Epithelial cell of proximal tubule (primary cell): ENCODE measurements at places on chromosomes 3 and 15.

DNA sequence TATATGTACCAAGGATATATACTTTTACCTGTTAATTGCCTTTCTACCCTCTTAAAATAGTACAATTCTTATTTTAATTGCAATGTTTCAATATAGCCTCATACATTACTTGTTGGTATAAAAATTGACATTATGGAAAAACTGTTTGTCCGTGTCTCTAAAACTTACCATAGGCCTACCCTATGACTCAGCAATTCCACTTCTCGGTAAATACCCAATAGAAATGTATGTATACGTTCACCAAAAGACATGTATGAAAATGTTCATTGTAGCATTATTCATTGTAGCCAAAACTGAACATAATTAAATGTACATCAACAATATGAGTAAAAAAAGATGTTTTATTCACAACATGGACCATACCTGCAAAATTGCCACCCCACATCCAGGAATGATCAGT, 679.2 kb upstream of the UBE2E2 start:
- DNase-seq: no peak

DNA sequence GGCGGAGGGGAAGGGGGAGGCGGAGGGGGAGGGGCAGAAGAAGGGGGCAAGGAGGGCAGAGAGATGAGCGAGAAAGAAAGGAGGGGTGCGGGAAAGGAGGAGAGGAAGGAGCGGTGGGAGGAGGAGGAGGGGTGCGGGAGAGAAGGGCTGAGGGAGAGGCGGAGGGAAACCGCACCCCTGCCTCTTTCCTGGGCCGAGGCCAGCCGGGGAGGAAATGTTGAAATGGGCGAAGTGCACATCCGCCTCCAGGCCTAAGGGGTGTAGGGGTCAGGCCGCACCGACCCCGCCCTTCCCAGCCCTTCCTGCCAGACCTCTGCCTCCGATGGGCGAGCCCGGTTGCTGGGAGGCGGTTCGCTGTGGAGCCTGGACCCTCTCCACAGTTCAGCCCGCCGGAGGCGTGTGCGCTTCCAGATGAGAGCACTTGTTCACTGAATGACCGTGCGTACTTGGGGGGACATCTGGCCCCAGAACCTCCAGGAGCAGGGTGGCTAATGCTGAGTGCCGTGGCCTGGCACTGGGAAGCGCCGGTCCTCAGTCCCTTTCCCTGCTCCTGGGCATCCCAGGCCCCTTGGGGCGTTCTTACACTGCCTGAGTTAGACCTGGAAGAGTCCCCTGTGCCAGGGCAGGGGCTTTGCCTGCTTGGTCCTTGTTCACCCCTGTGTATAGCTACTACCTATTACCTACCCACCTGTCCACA, 110.3 kb upstream of the KLF13 start:
- peak; percentile 4 for DNase-seq

DNA sequence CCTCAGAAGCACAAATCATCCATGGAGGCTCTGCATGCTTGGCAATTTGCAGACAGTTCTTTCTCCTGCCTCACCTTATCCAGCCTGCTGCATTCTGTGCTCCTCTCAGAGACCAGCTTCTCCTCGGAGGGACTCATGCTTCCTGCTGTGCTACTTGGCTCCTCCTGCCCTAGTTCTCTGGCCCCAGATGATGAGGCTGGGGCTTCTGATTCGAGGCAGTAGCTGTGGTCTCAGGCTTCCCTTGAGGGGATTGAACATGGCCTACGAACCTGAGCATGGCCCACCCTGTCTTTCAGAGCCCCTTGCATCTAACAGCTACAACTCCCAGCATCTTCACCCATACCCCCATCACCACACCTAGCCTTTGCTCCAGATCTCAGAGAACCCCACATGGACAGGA, 6.7 kb downstream of the VIPR1 start:
- DNase-seq: no peak

- no peak for DNase-seq
These were observed 43.3 kb downstream of the RBMS3 start for GRCh38 chr3:29324180-29324651.

DNA sequence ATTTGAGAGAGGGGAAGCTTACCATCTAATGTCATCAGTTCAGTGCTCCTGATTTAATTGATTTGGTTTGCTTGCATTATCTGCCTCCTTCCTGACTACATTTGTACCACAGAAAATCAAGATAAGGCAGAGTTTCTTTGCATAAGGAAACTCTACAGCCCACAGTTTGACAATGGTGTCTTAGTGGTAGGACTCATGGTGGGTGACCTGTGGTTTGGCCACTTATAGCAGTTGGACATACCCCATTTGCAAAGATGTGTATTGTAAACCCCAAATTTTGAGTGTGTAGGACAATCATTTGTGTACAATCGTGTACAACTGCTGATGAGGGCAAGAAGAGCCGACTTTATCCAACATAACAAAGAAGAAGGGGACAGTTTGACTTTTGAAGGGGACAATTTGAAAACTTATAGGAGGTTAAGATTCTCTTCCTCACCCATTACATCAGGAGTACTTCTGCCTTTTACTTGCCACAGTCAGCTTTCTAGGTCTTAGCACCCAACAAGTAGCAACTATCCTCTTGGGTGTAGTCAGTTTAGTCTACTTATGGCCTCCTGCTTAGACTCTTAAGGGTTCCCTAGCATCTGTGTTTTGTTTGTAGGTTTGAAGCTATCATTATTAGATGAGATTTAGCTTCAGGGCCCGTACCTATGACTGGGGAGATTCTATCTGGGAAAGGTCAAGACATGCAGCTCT, 6.2 kb downstream of the TGFBR2 start:
- no peak for DNase-seq

DNA sequence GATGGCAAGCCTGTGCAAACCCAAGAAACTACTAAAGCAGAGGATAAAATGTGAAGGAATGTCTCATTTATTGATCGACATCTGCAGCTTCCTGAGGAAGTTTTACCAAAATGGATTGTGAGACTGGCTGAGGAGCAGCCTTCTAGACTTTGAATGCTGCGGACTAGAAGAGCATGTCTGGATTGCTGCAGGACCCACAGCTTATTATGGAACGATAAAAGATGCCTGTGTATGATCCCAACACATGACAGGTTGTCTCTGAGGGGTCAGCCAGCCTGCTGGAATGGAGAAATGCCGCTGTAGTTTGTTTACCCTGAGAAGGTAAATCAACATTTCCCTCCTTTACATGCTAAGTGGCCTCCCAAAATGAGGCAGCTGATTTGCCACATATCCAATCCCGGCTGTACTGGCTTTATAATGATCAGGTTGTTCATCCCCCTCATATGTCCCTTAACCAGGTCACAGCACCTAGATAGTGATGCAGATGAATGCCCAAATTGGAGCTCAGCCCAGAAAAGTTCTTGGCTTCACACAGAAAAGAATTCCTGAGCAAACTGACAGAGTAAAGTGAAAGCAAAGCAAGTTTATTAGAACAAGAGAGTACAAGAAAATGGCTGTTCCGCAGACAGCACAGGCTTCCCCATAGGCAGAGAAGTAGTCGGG, 63.9 kb downstream of the IL12A start:
- peak; percentile 44 for DNase-seq

DNA sequence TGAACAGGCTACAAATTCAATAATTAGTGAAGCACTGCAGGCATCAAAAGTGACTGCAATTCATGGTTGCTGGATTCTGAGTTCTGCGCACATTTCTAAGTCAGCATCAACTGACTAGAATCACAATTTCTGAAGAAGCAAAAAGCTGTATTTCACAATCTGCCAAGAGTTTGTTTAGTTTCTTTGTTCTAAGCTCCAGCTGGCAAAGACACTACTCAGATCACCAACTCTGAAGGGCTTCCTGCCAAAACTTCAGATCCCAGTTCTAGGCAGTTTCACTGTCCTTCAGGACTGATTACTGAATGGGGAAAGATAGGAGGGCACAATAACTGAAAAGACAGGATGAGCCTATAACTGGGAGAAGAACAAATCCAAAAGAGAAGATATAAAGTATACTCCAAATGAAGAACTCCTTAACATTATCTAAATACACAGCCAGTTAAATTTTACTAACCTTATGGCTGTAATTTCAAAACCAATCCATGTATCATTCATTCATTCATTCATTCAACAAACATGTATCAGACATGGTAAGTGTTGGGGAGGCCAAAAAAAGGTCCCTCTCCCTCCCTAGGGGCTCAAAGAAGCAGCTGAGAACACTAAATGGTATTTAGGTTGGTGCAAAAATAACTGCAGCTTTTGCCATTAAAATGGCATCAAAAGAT, 17.1 kb downstream of the TJP1 start:
- DNase-seq: peak; percentile 56

GRCh38 chr15:73515527-73515926, 72.6 kb downstream of the REC114 start:
- DNase-seq: no peak

- no peak for DNase-seq
These were observed 225.2 kb upstream of the SETMAR start for GRCh38 chr3:4077950-4078349.

DNA sequence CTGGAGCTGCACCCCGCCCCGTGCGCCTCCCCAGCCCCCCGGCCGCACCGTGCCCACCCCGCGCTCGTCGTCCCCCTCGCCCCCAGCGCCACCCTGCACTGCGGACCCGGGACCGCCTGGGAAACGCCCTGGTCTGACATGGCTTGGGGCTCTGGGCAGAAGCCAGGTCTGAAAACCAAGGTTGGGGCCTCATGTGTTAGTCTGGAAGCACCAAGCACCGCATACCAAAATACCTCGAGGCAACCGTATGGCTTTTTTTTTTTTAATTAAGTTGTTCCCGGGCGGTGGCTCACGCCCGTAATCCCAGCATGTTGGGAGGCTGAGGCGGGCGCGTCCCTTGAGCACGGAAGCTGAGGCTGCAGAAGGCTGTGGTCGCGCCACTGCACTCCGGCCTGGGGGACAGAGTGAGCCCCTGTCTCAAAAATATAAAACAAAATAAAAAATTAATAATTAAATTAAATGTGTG, 91.5 kb upstream of the CHD2 start:
- no peak for DNase-seq

GRCh38 chr15:85010071-85010385, 28.4 kb downstream of the PDE8A start:
- no peak for DNase-seq

DNA sequence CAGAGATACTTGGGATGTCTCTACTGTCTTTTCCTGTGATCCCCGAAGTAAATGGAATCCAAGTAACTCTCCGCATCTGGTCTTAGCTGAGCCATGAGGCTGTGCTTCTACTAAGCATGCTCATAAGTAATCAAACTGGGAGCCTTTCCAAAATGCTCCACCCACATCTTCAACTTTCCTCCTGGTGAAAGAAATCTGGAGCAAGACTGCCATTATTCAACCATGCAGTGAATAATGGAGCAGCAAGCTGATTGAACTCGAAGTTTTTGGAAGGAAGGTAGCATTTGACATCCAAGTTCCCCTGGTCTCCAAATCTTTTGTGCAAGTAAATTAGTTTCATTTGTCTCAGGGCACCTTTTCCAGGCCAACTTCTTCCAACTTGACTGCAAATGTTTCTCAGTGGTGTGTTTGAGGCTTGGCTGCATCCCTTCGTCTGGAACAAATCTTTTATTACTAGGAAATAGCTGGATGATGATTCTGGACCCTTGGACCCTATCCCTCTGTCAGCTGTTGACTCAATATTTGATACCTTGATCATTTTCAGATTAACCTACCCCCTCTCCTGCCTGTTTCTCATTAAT, 19.4 kb downstream of the GXYLT2 start:
- no peak for DNase-seq

DNA sequence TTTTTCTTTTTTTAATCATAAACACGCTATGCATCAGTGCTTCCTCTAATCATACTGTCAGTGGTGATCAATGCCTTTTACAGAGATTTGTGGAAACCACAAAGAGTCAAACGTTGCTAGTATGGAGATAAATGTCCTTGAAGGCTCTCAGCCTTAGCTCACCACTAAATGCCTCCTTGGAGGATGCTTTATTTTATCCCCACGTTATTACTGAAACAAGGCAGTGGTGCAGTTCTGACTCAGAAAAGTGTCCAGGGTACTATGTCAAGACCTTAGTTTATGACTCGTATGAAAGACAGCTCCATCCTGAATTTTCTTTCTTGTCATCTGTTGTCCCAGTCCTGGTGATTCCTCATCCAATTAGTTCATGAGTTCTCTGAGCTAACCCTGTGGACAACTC, 1146.7 kb downstream of the IGSF11 start:
- no peak for DNase-seq

- peak; percentile 79 for DNase-seq
These were observed 204.6 kb upstream of the IL12A start for GRCh38 chr3:159783780-159784742.

DNA sequence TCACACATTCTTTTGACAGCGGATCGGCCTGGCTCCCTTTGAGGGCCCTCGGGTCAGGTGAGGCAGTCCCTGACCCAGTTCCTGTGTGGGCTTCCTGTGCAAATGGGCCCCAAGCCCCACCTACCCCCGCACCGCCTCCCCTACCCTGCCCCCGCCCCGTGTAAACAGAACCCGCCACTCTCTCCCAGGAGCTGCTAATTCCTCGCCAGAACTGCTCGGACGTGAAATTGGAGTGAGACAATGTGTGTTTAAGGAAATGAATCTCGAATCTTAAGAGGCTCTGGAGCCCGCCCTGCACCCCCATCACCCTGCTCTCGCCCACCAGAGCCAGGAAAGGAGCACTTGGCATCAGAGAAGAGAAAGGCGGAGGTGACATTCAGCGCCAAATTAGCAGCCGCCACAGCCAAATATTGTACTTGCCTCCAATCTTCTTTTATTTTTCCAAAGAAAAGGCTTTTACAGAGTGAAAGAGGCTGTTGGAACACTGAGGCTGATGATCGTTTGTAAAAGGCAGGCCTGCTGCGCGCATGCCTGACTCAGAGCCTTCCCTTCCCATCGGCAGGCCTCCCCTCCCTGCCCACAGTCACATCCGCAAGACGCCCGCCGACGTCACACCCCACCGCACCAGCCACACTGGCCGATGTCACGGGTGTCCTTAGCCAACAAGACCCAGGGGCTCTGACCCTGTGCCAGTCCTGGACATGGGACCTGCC, 53.1 kb downstream of the CACNA2D2 start:
- DNase-seq: no peak
